Stimulated activated CD4-positive, alpha-beta T cell treated with anti-CD3 and anti-CD28 coated beads, Interleukin-4, amount 100 ng/mL, for 4 hours (primary cell): ENCODE measurements at places on chromosomes 1 and 21.

GRCh38 chr1:227607336-227607898, 44.1 kb downstream of the ZNF678 start:
- no peak for DNase-seq

- DNase-seq: peak; percentile 76
Observed at GRCh38 chr1:19582318-19582717, 61.8 kb upstream of the NBL1 start.

DNA sequence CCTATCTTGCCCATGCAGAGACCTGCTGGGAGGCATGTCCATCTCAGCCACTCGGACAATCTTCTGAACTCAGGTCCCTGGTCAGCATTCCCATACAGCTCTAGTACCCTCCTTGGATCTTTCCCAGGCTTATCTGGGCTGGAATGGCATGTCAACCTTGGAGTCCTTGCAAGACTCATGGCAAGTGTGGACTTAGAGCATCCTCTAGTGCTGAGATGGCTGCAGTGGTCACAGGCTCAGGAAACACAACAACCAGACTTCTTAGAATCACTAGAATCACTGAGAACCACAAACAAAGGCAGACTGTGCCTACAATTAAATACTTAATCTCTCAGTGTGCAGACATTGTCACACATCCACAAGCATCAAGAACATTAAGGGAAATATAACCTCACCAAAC, 73.1 kb upstream of the TSHB start:
- DNase-seq: no peak

- no peak for DNase-seq
Observed at GRCh38 chr1:203769505-203770343, 4.7 kb downstream of the LAX1 start.

- no peak for DNase-seq
Observed at GRCh38 chr21:15190412-15190811, 125.6 kb upstream of the NRIP1 start.

DNA sequence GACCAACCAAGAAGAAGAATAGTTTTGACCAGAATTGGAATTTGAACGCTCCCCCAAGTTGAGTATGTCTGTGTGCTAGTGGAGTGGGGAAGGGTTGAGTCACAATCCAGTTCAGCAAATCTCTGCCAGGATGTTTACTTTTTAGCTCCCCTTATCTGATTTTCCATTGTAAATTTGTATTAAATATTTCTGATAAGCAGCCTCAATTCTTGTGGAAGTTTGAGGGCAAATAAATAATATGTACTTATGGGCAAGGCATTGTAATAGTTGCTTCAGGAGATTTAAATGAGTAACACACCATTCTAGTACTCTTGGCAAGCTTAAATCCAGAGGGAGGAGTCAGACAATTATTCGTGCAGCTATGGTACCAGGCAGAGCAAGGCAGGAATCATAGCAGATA, 14.4 kb downstream of the CXADR start:
- no peak for DNase-seq

DNA sequence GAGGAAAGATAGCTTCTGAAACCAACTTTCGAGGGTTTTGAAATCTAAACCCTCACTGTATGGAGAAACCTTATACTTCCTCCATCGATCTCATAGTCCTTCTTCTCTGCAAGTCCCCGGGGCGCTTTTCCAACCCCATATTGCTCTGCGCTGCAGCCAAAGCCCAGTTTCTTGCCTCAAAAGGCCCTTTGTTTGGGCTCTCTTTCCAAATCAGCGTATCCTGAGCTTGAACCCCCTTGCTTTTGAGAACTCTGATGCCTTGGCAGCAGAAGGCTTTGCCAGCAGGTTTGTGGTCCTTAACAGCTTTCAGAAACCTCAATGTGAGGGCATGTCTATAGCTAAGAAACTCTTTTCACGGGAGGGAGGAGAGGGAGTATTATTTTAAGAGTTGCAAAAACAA, 21.6 kb downstream of the PLPP3 start:
- DNase-seq: no peak

DNA sequence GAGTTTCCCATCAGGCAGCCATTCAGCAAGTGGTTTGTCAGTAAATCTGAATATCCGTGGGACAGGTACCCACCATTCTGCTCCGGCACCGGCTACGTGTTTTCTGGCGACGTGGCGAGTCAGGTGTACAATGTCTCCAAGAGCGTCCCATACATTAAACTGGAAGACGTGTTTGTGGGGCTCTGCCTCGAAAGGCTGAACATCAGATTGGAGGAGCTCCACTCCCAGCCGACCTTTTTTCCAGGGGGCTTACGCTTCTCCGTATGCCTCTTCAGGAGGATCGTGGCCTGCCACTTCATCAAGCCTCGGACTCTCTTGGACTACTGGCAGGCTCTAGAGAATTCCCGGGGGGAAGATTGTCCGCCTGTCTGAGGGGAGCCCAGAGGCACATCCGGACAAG, 48.4 kb downstream of the B3GALT5 start:
- no peak for DNase-seq

DNA sequence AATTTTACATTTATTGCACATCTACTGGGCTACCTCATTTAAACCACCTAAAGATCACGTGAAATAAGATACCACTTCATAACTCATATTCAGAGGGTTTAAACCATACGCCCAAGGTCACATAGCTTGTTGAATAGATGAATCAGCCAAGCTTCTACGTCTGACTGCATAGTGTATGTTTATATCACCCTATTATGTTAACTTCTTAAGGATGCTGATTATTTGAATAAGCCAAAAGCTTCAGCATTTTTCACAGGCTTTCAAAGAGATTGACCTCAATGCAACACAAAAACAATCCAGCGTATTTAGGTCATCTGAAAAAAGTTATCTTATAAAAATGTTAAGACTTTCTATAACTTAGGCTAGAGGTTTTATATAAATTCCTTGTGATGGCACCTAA, 373.8 kb downstream of the TGFB2 start:
- DNase-seq: no peak

DNA sequence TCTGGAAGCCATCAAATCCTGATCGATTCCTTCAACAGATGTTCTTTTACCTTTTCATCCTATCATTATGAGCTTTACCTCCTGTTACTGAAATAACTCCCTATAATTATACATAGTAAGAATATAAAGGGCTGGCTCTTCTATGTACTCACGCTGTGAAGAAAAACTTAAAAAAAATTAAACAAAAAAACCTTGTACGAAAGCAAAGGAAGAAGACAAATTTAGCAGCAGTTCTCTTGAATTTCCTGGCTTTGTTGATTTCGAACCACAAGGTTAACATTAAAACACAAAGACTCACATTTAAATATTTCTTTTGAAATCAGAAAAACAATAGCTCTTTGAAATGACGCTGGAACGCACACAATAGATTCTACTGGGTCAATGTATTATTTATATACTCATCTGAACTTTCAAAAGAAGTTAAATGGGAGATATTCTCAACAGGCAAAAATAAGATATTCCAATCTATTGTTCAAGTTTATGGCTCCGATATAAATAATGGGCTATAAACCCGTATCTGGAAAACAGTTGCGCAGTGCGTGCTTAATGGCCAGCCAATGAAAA, 13.6 kb upstream of the SPEN start:
- DNase-seq: no peak

- DNase-seq: no peak
Observed at GRCh38 chr21:44875316-44875700, 1.8 kb upstream of the PTTG1IP start.

GRCh38 chr1:151251656-151252470, 2.7 kb upstream of the PSMD4 start:
- DNase-seq: peak; percentile 45

DNA sequence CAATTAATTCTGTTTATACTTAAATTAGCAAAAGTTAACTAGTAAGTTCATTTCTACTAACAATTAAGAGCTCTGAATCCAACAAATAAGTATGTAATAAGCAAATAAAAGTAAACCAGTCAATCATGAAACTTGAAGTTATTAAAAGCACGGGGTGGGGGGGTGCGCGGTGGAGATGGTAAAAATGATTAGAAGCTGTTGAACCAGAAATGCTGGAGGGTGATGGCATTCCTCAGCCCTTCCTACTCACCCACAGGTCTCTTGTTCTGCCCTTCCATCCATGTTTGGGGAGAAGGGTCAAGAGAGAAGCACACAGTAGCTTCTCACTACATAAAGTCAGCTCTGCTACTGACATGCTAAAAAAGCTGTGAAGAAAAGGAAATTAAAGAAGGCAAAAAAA, 63.5 kb downstream of the AKT3 start:
- DNase-seq: no peak

- peak; percentile 18 for DNase-seq
Observed at GRCh38 chr21:31446226-31446855, 102.3 kb upstream of the TIAM1 start.

DNA sequence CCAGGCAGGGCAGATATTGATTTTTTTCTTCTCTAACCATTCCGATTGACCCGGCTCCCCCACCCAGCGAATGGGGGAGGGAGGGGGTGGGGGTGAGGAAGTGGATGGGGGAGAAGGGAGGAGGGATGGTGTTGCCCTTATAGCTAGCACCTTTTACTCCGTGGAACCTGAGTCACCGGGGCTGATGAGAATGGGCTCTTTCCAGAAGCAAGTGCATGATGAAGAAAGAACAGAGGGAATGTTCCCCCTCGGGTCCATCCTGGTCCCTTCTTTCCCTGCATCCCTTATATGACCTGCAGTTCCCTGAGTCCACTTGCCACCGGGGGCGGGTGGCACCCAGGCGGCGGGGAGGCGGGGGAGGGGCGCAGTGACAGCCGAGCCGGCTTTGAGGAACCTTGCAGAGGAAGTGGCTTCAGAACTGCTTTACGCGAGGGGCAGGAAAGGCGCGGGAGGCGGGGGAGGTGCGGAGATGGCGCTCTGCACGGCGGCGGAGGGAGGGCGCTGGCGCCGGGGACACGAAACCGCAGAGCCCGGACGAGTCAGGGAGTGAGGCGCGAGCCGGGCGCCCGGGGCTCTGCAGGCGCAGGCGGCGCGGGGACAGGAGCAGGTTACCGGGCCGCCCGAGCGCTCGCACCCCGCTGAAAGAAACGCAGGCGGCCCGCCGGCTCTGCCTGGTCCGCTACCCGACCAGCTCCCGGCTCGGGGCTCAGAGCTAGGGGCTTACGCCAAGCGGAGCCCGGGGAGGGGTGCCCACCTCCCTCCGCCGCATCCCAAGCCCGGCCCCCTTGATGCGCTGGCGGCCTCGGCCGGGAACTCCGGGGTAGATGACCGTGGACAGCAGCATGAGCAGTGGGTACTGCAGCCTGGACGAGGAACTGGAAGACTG, 49.7 kb downstream of the RASSF5 start:
- peak; percentile 83 for DNase-seq
